ENCODE measurements at places on chromosomes 5 and 9. TPM values are rescaled to one million over a fixed set of nuclear protein-coding genes. Genes with fewer than 3 reads are reported as not detected.

CER1 gene
- not detected for total RNA-seq

CDO1 gene
- total RNA-seq: 0.22 TPM

SPINK4 gene
- total RNA-seq: not detected

SHOC1 gene
- total RNA-seq: not detected

SLC4A9 gene
- not detected for total RNA-seq

ZNF483 gene
- total RNA-seq: 2.8 TPM

DNA sequence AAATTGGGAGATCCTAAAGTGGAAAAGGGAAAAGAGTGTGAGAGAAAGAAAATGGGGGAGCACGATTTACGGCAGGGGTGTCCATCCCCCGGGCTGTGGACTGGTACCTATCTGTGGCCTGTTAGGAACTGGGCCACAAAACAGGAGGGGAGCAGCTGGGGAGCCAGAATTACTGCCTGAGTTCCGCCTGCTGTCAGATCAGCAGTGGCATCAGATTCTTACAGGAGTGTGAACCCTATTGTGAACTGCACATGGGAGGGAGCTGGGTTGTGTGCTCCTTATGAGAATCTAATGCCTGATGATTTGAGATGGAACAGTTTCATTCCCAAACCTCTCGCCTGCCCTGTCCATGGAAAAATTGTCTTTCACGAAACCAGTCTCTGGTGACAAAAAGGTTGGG lies 108.3 kb upstream of the ADAMTSL1 start:
- no peak for DNase-seq

- DNase-seq: no peak
These were observed 122.4 kb upstream of the NMUR2 start for GRCh38 chr5:152527358-152528052.

DNA sequence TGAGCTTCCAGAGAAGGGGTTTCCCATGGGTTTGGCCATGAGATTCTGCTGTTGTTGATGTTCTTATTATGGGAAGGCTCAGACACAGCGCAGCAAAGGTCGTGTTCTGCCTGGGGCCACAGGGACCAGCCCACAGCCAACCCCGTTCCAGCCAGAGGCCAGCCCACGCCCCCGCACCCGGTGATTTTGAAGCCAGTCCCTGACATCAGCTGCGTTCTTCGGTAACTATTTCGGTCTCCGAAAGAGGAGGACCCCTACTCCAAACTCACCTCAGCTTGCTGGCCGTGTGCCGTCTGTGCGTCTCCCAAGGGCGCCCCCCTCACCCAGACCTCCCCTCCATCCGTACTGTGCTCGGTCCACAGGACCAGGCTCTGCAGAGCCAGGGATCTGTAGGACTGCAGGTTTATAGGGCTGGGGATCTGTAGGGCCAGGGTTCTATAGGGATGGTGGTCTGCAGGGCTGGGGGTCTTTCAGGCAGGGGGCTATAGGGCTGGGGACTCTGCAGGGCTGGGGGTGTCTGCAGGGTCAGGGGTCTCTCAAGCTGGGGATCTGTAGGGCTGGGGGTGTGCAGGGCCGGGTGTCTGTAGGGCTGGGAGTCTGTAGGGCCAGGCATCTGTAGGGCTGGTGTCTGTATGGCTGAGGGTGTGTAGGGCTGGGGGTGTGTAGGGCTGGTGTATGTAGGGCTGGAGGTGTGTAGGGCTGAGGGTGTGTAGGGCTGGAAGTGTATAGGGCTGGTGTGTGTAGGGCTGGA lies 11.8 kb downstream of the COL5A1 start:
- DNase-seq: no peak

DNA sequence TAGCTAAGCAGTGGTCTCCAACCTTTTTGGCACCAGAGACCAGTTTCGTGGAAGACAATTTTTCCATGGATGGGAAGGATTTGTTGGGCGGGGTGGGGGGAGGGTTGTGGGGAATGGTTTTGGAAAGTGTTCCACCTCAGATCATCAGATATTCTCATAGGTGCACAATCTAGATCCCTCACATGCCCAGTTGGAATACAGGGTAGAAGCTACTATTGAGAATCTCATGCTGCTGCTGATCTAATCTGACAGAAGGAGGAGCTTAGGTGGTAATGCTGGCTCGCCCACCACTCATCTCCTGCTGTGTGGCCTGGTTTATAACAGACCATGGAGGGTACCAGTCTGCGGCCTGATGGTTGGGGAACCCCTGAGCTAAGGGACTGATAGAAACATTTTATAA lies 662.7 kb upstream of the RGMB start:
- DNase-seq: no peak

- DNase-seq: no peak
These were observed 80.3 kb upstream of the CCDC152 start for GRCh38 chr5:42676362-42676761.

DNA sequence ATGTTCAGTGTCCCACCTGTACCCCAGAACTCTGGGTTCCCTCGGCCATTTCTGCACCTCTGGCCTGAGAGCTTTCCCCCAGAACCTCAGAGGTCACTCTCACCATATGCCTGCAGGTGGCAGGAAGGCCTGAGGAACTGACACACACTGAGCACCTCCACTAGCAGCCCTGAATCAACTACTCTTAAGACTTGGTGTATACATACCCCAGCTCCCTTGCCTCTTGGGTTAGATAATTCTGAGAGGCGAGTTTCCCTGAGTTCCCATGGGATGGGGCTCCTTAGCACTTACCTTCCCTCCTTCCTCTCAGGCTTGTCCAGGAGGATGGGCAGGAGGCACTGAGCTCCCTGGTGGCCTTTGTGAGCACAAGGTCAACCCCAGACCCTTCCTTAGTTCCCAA lies 86.1 kb downstream of the HSD17B3 start:
- no peak for DNase-seq

GRCh38 chr9:123438321-123438720 lies 82.3 kb downstream of the CRB2 start:
- DNase-seq: no peak

DNA sequence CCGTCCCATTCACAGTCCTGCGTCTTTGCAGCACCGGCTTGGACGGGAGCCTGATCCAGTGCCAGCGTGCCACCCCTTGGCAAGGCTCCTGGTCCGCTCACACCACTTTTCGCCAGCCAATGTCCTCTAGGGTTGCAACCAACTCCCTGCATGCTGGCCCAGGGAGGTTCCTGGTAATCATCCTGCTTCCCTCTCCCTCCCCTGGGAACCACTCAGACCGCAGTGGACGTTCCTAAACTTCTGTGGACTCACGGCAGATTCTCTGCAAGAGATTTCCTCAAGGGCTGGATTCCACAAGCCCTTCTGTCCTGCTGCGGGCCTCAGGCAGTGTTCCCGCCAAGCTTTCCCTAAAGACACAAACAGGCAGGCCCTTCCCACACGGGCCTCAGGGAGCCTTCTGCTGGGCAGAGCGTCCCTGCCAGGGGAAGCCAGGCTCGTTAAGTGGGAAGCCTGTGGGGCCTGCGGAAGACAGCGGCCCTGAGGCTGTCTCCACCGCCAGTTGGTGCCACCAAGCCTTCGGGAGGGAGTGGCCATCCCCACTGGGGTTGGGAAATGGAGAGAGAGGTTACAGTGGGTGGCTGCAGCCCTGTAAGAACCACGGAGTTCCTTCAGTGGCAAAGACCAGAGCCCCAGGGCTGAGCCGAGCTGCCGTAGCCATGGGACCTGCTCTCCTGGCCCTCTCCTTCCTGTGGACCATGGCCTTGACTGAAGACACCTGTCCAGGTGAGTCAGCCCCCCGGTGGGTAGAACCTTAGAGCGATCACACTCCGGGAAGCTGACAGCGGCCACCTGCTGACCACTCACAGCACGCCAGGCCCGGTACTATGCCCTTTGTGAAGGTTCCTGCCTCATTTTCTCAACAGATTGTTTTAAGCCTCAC lies 16.4 kb upstream of the FCN2 start:
- no peak for DNase-seq

DNA sequence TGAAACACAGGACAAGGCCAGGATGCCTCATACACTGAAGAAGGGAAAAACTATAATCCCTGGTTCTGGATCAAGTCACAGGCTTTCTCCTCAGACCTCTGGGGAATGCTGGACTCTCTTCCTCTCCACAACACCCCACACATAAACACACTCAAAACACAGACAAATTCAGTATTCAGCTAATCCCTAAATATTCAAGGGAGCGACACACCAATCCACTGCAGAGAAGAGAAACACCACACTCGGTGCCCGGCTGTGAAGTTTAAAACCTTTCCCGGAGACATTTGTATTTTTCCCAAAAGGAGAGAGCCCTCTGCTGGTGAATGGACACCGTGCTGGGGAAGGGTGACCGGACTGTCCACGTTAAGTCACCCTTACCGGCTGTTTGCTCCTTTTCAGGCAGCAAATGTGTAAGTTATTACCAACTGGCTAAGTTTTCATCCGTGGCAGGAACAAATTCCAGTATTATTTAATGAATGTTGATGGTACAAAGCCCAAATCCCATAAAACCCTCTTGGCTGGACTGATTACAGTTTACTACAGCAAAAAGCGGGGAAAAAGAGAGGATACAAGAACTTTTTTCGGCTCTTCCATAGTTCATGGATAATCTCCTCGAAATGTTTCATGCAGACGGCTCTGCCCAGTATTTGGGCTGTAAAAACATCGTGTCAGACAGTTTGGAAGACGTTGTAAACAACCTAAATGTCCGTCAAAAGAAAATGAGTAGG lies 130.9 kb upstream of the SLC30A5 start:
- DNase-seq: peak; percentile 29

GRCh38 chr5:116507051-116507537 lies 67.5 kb downstream of the SEMA6A start:
- DNase-seq: no peak

GRCh38 chr5:40381676-40382363 lies 297.9 kb upstream of the PTGER4 start:
- DNase-seq: no peak

DNA sequence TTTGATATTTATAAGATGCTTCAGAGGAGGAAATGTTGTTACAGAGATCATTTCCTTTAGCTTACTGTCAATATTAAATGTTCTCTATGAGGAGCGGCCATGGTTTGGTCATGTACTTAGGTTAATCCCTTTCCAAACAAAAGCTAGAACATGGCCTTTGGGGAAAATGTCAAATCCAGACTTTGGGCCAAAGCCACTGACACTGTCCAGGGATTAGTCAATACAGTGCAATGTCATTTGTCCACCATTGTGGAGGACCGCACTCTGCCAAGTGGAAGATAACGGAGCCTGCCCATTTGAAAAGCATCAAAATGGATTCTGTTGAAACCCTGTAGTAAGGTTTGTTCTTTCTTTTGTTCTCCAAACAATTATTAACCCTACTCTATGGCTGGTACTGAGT lies 50.1 kb downstream of the FRMPD1 start:
- no peak for DNase-seq

DNA sequence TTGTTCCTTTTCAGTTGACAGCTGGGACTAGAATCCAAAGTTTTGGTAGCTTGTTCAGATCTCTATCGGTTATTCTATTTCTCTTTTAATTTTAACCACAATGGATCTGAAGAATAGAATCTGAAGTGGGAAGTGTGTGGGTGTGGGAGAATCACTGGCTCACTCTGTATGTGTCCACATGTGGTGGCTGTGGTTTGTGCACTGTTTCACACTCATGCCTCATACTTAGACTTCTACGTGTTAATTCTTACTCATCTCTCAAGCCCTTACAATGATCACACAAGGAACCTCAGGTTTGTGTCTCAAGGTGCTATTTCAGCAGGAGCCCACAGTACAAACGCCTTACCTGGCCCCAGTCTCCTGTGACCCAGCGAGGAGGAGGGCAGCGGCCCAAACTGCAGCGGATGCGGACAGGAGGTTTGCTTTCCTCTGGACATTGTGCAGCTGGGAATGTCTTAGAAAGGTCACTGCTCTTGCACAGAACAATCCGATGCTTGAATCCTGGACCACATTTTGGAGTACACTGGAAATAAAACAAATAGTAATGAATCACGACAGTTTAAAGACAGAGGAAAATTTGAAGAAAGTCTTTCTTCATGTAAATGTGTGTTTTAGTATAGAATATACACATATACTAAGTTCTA lies 309.1 kb downstream of the ADAMTS6 start:
- peak; percentile 92 for DNase-seq

DNA sequence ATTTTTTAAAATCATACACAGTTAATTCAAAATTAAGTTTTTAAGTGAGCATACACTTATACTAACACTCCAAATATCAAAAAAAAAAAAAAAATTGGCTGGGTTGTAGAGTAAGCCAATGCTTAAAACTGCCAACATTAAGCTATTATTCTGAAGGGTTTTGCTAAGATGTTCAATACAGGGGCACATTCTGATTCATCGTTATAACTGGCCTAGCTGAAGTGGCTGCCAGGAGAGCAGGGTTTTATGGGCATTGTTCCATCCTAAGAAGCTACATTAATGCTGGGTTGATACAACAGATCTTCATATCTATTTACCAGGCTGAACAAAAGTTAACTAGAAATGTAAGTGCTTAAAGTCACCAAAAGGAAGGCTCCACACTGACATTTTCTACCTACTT lies 13.4 kb downstream of the ELAVL2 start:
- DNase-seq: no peak

DNA sequence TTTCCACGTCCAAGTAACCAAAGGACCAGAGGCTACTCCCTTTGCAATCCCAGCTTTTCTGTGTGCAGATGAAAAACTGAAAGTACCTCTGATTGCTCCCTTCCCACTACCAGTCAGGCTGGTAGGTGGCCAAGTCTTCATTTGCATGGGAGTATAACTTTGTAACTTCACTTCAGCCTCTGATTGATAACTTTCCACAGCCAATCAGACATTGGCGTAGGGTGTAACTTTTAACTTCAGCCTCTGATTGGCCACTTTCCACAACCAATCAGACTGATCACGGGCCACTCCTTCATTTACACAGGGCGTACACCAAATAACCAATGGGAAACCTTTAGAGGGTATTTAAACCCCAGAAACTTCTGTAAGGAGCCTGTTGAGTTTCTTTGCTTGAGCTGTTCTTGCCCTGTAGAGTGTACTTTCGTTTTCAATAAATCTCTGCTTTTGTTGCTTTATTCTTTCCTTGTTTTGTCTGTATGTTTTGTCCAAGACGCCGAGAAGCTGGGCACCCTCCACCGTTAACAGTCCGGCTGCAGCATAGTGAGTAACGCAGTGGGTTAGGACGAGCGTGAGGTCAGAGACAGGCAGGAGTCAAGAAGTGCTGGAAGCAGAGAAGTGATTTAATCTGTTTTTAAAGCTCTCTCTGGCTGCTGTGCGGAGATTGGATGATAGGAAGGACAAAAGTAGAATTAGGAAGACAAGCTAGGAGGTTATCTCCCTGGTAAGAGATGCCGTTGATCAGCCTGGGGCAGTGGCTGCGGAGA lies 3.5 kb upstream of the EXOSC2 start:
- DNase-seq: no peak

DNA sequence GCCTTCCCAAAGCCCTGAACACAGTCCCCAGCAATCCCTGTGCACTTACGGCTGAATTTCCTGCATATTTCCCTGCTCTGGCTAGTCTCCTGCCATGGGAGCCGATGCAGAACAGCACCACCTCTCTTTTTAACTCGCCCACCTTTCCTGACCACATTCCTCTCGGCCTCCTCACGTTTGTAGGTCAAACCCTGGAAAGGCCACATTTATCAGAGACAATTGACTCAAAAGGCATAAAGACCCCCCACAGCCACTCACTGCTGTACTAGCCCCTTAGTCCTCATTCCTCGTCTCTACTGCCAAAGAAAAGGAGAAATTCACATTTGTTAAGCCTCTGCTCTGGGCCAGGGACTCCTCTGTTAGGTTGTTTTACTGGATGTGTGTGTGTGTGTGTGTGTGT lies 43.6 kb downstream of the ENC1 start:
- DNase-seq: no peak

Measured in activated CD8-positive, alpha-beta T cell treated with anti-CD3 and anti-CD28 coated beads for 36 hours (primary cell).